T-helper 22 cell (primary cell): ENCODE measurements at places on chromosomes 2 and 18.

DNA sequence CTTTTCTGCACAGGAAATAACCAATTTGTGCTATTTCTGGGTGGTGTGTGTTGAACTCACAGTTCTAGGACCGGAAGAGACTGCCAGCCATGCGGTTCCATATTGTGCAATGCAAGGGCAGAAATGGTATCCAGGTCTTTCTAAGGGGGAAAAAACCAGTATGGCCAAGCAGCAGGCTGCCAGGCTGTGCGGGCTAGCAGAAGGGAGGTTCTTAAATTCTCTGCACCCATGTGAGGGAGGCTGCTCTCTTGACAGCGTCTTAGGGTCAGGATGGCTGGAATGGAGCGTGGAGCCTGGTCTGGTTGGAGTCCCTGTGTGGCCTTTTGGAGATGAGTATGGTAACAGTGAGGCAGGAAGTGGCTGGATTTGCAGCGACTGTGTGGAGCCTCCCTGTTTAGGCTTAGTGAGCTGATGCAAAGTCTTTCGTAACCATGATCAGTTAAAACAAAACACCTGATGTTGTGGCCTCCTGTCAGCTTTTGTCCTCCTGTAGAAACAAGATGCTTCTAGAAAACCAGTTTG lies 52.6 kb downstream of the NCK2 start:
- DNase-seq = no peak

DNA sequence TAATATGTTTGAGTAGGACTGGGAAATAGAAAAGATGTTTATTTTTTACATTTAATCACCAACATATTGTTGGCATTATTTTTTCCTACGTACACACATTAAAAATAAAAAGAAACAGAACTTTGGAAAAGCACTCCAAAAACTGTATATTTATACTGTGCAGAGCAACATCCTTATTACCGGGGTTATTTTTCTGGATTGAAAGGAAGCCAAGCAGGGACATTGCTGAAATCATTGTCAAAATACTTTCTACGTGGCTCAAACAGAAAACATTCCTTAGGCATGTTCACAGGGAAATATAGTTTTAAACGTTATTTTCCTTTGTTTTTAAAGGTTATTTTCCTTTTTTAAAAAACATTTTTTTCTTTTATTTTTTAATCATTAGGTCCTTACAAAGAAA lies 315.0 kb upstream of the SMIM21 start:
- no peak for DNase-seq

- DNase-seq = no peak
These were observed 29.4 kb upstream of the DYSF start for GRCh38 chr2:71423817-71424420.

- no peak for DNase-seq
These were observed 14.7 kb upstream of the ASNSD1 start for GRCh38 chr2:189646521-189646920.

GRCh38 chr2:64153811-64154210 lies 9.6 kb upstream of the PELI1 start:
- DNase-seq = no peak

- no peak for DNase-seq
These were observed 119.5 kb downstream of the NCK2 start for GRCh38 chr2:105864262-105864661.

- no peak for DNase-seq
These were observed 71.6 kb downstream of the BOLA3 start for GRCh38 chr2:74076074-74076470.

DNA sequence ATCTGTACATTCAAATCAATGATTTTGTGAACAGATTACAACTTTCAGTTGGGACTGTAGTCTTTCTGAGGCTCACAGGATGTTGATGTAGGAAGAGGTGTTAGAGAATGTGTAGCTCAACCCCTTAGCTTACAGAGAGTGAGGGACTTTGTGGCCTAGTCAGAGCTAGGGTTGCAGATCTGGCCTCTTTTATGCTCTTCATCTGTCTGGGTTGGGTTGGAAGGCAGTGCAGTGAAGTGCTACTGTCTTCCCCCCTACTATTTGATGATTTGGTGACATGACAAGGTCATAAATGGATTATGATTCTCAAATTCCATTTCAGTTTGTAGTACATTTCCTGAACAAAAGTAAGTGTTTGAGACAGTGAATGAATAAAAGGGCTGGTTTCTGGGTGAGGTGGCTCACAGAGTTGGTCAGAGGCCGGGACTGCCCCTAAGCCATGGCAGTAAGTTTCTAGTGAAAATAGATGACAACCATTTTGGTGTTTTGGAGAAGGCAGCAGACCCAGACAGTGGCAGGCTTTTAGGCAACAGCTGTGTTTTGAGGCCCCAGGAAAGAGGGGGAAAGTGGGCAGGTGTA lies 21.6 kb downstream of the MAP4K4 start:
- DNase-seq = no peak

GRCh38 chr2:237799060-237799428 lies 465 bp downstream of the RBM44 start:
- no peak for DNase-seq

GRCh38 chr2:486371-486770 lies 190.8 kb downstream of the TMEM18 start:
- no peak for DNase-seq

DNA sequence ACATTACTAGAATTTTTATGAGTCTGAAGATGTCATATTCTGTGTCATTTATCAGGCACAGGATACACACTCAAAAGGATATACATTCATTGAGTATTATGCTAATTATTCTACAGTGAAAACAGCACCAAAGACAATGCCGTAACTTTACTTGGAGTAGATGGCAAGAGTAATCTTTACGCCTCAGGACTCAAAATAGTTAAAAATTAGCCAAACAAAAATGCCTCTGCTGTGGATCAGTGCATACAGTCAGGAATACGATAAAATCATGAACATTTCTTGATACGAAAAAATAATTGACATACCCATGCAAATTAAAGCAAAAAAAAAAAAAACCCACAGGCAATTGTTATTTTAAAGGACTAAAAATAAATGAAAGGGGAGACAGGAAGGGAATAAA lies 129.7 kb downstream of the NETO1 start:
- DNase-seq = no peak
